ENCODE measurements at places on chromosomes 16 and 17.
A peak's percentile ranks its signal among the peaks of the same experiment; 100 is the strongest.

DNA sequence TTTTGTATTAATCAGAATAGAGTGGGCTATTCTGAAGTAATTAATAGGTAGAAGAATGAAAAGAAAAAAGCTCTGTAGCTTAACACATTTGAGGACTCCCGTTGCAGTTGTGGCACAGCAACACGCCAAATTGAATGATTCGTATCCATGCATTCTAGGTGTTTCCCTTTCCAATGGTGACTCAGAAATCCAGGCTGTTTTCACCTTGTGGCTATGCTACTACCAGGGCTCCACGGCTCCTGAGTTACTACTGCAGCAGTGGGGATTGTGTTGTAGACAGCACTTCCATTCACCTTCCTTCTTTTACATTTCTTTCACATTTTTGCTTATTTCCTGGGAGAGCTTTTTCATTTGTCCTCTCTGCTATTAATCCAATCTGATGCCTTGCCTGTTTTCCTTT is 1616.4 kb downstream of the CDH8 start:
- no peak for DNase-seq

DNA sequence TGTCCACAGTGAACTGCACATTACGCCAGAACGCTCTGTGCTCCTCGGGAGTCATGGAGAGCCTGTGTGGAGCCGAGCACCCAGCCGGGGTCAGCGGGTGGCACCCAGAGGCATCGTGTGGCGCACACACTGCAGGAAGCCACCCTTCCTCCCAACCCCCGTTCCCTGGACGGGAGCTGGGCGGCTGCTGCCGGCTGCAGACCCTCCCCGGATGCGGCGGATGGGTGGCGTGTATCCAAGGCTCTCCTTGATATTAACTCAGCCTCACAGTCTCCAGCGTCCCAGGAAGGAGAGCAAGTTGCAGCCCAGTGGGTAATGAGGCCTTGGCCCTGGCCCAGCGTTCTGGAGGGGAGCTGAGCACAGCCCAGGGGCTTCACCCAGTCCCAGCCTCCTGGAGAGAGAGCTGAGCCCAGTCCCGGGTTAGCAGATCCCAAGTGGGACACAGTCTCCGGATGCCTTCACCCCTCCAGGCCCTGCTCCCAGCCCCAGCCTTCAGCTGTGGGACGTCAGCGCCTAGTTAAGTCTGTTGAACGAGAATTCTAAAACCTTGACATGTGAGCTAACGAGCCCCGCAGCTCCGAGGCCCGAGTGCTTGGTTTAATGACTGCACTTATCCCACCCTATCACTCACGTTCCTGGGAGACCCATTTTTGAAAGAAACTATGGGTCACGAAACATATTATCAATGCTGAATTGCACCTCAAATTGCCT is 86.6 kb downstream of the TBC1D16 start:
- DNase-seq, result no peak

GRCh38 chr16:22022151-22022550 is 14.2 kb downstream of the MOSMO start:
- no peak for DNase-seq

DNA sequence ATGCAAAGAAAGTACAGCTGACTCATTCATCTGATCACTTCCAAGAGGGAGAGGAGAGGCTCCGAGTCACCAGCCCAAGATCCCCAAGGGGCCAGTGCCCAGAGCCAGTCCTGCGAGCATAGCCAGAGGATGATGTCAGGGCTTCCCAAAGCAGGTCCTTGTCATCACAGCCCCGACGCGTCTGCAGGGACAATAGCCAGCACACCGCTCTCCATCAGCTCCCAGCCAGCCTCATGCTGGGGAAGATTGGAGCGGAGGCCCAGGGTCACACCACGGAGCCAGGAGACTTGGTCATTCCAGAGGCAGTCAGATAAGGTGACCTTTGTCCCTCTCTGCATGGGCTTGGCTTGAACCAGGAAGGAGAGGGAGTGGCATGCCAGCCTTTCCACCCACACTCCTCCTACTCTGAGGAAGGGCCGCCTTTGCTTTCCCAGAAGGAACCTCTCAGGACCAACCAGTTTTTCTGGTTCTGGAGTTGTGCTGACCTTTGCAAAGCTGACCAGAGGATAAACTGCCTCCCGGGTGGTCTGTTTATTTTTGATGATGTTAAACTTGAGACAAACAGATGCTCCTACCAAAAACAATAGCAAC is 58.3 kb upstream of the ARHGAP44 start:
- DNase-seq, result no peak

- DNase-seq, result no peak
Measured at GRCh38 chr17:61144617-61145564, 254.8 kb upstream of the TBX2 start.

DNA sequence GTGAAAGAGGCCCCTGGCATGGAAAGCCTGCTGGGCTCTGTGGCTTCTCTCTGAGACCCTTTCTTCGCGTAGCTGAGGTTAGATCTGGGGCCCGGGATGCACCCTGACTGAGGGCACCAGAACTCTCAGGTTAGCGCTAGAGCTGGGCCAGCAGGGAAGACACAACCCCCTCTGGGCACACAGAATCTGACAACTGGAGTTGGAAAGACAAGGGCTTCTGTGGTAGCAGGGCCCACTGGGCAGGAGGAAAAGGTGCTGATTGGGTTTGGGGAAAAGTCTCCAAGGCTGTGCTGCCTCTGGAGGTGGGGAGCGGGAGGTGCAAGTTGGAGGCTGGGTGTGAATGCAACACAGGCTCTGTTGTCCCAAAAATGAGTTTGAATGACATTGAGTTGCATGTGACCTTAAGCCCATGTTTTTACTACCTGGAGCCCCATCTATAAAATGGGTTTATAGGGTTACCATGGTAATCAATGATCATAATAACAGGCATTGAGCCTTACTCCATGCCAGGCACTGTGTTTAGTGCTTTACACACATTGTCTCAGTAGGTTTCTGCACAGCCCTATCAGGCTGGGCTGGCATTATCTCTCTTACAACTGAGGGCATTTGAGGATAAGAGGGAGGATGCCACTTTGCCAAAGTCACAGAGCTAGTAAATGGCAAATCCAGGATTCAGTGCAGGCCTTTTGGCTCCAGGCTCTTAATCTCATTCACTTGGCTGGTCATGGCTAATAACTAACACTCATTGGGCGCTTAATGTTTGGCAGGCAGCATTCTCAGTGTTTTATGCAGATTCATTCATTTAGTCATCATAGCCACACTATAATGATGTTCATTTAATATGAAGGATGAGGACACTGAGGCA is 9.5 kb upstream of the IGFBP4 start:
- DNase-seq, result no peak

DNA sequence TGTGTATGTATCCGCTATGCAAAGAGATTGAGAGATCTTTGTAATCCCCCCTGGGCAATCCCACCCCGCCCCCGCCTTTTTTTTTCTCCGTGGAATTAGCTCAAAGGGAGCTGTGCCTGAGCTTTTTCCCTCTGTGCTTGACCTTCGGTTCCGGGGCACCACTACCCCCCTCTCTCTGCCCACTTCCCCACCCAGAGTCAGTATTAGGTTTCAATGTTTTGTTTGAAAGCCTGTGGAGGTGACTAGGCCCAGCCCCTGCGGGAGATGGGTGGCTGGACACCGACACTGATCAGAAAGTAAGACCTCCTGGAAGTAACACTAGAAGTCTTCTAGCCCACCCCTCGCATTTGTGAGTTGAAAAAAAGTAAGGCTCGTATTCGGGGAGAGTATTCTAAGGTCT is 7.0 kb downstream of the CBLN1 start:
- no peak for DNase-seq

GRCh38 chr16:31698901-31699300 is 171.2 kb downstream of the AHSP start:
- DNase-seq, result no peak

- DNase-seq, result no peak
Measured at GRCh38 chr17:14198575-14198974, 38.1 kb downstream of the CDRT15 start.

DNA sequence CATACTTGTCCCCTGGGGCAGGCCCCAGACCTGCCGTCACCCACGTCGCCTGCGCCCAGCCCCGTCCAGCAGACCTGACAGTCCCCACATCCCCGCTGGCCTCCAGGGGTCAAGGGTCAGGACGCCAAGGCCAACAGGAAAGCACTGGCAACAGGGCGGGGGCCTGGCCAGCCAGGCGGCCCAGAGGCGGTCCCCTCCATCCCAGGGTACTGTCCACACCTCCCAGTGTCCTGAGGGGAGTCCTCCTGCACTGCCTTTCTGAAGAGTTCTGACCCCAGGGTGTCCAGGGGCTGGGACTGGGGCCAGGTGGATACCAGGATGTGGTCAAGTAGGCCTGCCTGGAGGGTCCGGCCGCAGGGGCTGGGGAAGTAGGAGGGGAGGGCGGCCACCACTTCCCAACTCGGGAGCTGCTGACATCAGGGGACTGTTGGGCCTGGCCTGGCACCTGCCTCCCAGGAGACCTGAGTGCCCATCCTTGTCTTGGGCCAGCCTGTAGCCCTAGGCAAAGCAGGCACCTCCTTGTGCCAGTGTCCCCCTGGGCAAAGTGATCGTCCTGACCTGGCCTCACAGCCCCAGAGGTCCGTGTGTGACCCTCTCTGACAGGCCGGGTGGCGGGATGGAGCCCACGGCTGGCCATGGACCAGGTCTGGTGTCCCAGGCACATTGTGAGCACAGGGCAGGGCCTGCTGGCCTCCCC is 6.7 kb upstream of the AXIN1 start:
- no peak for DNase-seq

- no peak for DNase-seq
Measured at GRCh38 chr17:4590981-4591453, 6.7 kb downstream of the SMTNL2 start.

GRCh38 chr17:80362428-80363119 is 52.4 kb upstream of the ENDOV start:
- no peak for DNase-seq

DNA sequence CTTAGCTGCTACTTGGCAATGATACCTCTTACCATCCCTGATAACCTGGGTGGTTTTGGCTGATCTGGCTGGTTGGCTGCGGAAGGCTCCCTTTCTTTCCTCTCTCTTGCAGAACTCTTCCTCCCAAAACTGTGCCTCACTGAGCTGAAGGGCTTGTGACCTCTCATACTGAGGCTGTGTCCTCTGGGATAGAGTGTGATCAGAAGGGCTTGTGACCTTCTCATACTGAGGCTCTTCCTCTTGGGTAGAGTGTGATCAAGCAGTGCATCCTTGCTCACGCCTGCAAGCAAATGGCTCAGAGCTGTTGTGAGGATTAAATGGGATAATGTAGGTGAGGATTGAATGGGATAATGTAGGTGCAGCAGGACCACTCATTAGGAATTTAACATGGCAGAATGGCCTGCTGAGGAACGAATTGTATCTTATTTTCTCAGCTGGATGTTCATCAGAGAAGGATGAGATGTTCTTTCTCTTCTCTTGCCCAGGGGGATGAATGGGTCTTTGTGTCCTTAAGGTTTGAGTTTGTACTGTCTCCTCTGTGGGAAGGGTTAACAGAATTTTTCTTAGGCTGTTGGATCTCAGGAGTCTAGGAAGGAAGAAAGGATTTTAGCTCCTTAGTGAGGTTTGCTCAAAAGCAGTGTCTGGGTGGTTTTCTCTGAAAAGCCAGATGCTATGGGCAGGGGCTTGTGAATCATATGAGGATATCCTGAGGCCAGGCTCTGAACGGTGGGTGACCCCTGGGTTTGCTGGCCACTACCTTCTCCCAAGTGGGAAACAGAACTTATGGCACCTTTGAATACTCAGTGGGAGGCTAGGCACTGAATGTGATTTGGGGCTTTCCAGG is 130.0 kb upstream of the HS3ST2 start:
- no peak for DNase-seq

DNA sequence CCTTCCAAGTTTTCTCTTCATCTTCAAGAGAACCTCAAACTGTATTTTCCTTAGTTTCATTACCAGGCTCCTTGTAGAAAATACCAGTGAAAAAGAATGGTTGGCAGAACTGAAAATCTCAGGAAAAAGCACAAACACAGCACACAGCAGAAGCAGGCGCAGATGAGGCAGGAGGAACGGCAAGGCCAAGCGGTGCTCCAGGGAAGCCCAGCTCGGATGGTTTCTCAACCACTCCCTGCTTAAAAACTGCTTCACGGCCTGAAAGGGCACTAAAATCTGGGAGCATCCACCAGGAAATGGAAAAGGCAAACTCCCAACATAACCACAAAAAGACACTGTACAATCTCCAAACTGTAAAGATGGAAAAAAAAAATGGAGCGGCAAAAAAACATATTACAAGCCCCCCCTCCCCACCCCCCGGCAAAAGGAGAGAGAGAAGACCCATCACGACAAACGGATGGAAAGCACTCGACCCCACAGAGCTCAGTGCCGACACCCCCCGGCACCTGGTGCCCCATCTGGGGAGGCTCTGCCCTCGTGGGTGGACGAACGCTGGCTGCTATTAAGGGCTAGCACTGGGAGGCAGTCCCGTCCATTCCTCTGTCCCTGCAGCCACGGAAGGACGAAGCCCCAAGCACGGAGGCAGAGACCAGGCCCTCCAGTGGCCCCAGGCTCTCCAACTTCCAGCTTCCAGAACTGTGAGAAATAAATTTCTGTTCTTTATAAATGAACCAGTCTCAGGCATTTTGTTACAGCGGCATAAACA is 127.5 kb downstream of the ZNF778 start:
- peak; percentile 40 for DNase-seq

All from dorsolateral prefrontal cortex (tissue), 122 donors.